ENCODE measurements at places on chromosomes 7 and 10.

GRCh38 chr7:25835197-25835596 is 316.8 kb upstream of the NFE2L3 start:
- DNase-seq: no peak

- no peak for DNase-seq
These were observed 242.5 kb upstream of the TMEM229A start for GRCh38 chr7:124275411-124275810.

GRCh38 chr7:76185187-76185896 is 16.4 kb upstream of the SRRM3 start:
- DNase-seq: no peak

- peak; percentile 3 for DNase-seq
These were observed 275.3 kb downstream of the NRG3 start for GRCh38 chr10:82150123-82150900.

GRCh38 chr7:44046321-44047061 is 2.0 kb downstream of the DBNL start:
- DNase-seq: no peak

DNA sequence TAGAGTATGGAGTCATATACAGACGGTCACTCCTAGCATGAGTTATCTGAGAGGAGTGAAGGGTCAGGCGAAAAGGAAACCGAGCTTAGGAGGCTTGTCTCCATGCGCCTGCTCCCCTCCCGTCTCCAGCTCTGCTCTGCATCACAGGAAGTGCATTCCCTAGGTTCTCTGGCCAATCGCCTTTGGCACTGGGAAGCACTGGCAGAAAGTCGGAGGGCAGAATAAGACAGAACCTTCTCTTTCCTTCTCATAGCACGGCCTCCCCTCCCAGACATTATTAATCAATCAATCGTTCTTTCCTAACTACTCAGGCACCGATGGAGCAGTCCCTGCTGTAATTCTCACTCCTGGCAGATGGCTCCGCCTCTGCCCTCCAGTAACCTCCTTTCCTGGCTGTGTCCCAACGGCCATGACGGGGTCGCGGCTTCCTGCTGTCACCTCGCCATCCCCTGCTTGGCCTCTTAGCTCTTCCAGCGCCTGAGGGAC is 177.1 kb downstream of the FRMD4A start:
- no peak for DNase-seq

- DNase-seq: no peak
These were observed 77.4 kb downstream of the SEMA3C start for GRCh38 chr7:80841423-80841955.

DNA sequence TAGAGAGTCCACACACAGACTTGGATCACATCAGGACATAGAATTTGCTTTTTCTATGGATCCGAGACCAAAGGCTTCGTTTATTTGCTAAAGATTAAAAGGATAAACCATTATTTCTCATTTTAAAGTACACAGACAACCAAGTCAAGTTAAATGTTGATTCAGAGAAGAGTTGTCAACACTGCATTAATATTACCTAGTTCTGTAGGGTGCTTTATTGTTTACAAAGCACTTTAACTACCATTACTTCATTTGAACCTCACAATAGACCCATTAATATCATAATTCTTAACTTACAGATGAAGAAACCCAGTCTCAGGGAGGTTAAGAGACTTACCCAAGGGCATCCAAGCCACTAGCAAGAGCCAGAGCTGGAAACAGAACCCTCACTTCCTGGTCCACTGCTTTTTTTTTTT is 43.2 kb upstream of the GSAP start:
- DNase-seq: peak; percentile 74

GRCh38 chr7:139791316-139791715 is 13.5 kb upstream of the HIPK2 start:
- no peak for DNase-seq

DNA sequence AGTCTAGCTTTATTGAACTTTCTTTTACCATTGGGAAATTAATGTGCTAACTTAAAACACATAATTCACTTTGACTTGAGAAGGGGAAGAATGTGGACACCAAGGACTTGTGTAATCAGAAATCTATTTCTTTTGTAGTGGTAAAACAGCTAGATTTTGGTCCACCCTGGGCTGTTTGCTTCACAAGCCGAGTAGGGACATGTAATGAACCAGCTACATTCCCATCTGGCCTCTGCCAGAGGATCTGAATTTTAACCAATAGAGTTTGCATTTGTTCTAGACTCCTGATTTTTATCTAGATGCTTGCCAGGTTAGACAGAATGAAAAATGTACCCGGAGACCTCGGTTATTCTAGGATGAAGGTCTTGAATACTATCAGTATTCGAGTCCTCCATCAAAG is 1.9 kb downstream of the CACNB2 start:
- no peak for DNase-seq

GRCh38 chr10:34299105-34299611 is 515.9 kb downstream of the PARD3 start:
- no peak for DNase-seq

DNA sequence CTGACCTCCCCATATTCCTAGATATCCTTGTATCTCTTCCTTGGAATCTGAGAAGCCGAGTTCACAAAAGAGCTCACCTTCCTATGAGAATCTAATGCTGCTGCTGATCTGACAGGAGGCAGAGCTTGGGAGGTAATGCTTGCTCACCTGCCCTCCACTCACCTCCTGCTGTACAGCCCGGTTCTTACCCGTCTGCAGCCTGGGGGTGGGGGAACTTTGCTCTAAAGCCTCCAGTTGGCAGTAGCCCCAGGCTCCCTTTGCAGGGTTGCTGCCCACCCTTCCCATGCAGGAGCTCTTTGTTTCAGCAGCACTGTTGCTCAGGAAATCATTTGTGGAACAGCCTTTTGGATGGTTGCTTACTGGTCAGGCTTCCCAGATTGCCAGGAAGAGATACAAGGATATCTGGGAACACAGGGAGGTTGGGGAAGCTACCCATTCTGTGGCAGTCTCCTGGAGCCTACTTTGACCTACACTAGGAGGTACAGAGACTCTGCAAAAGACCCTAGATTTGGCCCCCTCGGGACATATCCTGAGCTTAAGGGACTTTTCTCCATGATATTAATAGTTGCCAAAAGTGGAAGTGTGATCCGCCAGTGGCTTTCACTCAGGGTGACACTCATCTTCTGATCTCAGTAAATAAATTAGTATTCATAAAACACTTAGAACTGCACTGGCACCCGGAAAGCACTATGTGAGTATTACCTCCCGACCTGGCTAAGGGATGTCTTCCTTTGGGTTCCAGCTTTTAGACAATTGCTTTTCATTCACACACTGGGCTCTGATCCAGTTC is 363.7 kb upstream of the PODXL start:
- no peak for DNase-seq

GRCh38 chr7:133048589-133048988 is 33.3 kb downstream of the CHCHD3 start:
- DNase-seq: no peak

DNA sequence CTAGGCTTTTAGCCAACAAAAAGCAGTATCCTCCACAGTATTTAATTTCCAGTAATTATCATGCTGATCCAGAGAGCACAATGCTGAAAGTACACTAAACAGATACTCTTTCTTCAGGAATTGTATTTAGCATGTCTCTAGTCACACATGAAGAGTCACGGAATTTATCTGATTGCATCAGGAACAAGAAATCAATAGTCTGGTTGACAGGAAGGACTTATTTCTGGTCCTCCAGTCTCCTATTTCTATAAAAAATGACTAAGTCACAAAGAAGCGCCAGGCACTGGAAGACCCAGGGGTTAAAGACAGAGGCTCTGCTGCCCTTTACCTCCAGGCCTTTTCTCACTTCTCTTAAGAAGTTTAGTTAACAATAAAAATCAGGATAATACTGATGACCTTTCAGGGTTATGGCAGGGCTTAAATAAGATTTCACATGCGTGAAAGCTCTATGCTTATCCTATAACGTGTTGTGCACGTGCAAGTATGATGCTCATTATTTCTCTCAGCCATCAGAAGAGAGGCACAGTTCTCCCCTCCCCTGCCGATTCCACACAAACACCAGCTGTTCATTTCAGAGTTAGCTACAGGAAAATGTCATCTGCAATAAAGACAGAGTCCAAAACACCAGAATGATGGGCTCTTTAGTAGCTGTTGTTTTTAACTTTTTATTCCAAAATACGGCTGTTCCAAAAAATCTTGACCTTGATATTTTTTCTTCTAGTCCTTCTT is 36.9 kb downstream of the SLC26A4 start:
- DNase-seq: no peak

GRCh38 chr7:4200546-4201094 is 481.5 kb upstream of the FOXK1 start:
- no peak for DNase-seq

DNA sequence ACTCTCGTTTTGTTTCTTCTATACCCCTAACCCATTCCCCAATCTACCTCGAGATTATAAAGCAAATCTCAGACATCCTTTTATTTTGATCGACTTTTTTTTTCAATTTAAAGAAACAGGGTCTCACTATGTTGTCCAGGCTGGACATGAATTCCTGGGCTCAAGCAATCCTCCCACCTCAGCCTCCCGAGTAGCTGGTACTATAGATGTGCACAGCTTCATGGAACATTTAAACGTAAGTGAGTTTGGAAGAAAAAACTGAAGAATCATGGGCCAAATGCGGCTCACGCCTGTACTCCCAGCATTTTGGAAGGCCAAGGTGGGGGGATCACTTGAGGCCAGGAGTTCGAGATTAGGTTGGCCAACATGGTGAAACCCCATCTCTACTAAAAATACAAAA is 96.0 kb downstream of the UPF2 start:
- DNase-seq: no peak

- no peak for DNase-seq
These were observed 5.1 kb downstream of the ALOX5 start for GRCh38 chr10:45378914-45379726.

- DNase-seq: no peak
These were observed 80.1 kb downstream of the CTBP2 start for GRCh38 chr10:125080296-125080695.

GRCh38 chr7:70314221-70314620 is 715.9 kb downstream of the AUTS2 start:
- DNase-seq: no peak

GRCh38 chr7:39084349-39084748 is 106.6 kb downstream of the POU6F2 start:
- DNase-seq: peak; percentile 98

GRCh38 chr7:101402081-101402779 is 39.6 kb downstream of the COL26A1 start:
- DNase-seq: no peak

GRCh38 chr7:144437370-144438191 is 34.1 kb upstream of the NOBOX start:
- no peak for DNase-seq

- no peak for DNase-seq
These were observed 25.1 kb downstream of the VSTM4 start for GRCh38 chr10:49090189-49090575.

DNA sequence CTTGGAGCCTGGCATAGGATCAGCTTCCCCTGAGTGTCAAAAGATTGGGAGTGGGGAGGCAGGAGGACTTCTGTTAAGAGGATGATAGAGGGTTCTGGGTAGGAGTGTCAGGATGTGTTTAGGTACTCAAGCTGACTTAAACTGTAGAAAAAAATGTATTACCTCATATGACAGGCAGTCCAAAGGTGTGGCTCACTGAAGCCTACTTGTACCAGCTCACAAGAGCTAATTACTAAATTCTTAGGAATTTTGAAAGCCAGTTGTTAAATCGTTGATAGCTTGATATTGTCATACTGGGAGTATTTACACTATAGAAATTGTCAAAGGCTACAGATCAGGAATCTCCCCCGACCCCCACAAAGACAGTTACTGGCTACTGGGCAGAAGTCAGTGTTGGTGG is 32.1 kb downstream of the FAS start:
- DNase-seq: no peak

- DNase-seq: peak; percentile 4
These were observed 82.7 kb downstream of the NOC3L start for GRCh38 chr10:94279835-94280709.

- DNase-seq: no peak
These were observed 6.8 kb downstream of the ARL5B start for GRCh38 chr10:18665815-18666558.

GRCh38 chr7:158710651-158711102 is 6.1 kb upstream of the NCAPG2 start:
- no peak for DNase-seq

- DNase-seq: no peak
These were observed 243.7 kb downstream of the INHBA start for GRCh38 chr7:41459183-41459582.
